ENCODE measurements at places on chromosomes 7 and 10.

DNA sequence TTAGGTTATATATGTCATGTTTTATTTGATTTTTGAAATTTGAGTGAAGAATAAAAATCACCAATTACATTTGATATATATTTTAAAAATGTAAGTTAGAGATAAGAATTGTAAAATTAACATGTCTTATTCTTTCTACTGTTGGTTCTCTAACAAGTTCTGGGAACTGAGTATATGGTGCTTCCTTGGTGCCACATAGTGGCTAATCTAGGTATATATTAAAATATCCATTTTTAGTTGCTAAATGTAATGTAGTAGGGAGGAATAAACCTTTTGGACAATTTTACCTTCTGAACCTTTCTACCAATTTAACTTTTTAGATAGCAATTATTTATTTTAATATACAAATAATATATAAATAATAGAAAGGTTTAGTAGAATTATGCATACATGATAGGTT lies 17.5 kb downstream of the CFAP69 start:
- peak; percentile 58 for DNase-seq

DNA sequence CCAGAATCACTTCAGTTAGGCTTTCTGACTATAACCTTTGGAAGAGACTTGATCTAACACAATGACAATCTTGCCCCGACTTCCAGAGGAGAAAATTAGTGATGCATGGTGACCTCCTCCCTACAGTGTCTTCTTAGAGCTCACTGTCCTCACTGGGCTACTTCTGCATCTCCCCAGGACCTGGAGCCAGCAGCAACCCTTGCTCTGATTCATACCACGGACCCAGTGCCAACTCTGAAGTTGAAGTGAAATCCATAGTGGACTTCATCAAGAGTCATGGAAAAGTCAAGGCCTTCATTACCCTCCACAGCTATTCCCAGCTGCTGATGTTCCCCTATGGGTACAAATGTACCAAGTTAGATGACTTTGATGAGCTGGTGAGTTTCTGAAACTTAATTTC lies 12.6 kb downstream of the CPA2 start:
- no peak for DNase-seq

DNA sequence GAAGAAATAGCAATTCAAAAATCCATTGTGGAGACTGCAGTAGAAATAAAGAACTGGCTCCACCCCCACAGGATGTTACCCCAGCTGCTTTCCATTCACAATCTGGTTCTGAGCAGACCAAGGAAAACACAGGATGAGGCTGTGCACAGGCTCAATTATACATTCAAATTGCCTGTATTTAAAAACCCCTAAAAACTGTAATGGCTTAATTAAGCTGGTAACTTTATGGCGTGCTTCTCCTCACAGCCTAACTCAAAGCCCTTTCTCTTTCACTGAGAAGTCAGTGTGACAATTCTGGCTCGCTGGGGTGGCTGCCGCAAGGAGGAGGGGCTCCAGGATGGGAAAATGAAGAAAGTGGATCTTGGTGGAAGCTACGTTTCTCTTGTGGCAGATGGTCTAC lies 1191.1 kb downstream of the SORCS1 start:
- DNase-seq = no peak

GRCh38 chr7:27199849-27200760 lies at the start of gene HOXA13:
Gene HOXA13, minus strand, starts transcription at chr7:27200091. Its CDS starts 14 bp downstream, at chr7:27200077.
- DNase-seq = peak; percentile 75

DNA sequence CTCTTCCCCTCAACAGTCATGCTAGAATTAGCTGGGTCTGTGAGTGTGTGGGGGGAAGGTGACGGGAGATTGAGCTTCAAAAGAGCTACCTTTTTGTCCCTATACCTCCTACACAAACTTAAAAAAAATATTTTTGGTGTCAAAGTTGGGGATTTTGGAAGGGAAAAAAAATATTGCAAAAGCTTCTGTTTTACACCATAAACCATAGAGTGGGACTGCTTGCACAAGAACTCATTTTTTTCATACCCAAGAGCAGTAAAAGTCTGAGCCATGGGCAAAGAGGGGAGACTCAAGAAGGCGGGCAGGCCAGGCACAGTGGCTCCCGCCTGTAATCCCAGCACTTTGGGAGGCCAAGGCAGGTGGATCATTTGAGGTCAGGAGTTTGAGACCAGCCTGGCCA lies 9.4 kb upstream of the ZDHHC4 start:
- DNase-seq = no peak

- peak; percentile 71 for DNase-seq
Observed at GRCh38 chr7:29612596-29612995, 49.0 kb downstream of the PRR15 start.

DNA sequence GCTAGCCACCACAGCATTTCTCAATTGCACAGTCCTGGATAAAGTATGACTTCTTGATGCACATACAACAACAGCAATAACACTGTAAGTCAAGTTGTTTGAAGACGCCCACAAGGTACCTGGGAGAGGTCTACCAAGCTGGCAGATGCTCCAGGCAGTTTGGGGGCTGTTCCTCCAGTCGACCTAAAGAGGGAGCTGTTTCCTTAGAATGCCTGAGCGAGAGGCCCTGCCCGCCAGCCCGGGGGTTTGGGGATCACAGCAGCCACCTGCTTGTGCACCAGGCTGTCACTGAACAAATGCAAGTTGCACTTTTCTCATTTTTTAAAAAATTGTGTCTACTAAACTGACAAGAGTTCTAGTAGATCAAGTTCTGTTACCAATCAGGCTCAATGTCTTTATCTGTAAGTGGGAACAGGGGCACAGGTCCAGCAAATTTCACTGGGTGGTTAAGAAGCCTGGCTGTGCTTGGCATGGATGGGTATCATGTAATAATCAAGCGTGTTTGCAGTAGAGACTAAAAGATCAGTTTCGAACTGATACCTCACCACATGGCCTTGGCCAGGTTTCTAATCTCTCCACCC lies 193.8 kb upstream of the ADO start:
- peak; percentile 57 for DNase-seq

DNA sequence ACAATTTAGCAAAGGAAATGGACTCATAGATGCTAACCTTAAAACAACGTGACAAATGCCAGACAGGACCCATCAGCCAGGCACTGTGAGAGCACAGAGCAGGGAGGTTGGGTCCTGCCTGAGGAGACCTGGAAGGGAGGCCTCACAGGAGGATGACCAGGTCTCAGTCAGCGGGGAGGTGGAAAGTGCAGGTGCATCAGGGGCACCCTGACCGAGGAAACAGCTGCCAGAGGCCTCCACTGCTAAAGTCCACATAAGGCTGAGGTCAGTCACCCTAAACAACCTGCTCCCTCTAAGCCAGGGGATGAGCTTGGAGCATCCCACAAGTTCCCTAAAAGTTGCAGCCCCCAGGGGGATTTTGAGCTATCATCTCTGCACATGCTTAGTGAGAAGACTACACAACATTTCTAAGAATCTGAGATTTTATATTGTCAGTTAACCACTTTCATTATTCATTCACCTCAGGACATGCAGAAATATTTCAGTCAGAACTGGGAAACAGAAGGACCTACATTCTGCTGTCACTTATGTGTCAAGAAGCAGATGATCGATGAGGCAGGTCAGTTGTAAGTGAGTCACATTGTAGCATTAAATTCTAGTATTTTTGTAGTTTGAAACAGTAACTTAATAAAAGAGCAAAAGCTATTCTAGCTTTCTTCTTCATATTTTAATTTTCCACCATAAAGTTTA lies 157.6 kb upstream of the LANCL2 start:
- DNase-seq = no peak

- DNase-seq = no peak
Observed at GRCh38 chr7:128035712-128036111, 4.5 kb upstream of the LRRC4 start.

GRCh38 chr10:98525969-98526368 lies 79.2 kb upstream of the HPS1 start:
- no peak for DNase-seq

DNA sequence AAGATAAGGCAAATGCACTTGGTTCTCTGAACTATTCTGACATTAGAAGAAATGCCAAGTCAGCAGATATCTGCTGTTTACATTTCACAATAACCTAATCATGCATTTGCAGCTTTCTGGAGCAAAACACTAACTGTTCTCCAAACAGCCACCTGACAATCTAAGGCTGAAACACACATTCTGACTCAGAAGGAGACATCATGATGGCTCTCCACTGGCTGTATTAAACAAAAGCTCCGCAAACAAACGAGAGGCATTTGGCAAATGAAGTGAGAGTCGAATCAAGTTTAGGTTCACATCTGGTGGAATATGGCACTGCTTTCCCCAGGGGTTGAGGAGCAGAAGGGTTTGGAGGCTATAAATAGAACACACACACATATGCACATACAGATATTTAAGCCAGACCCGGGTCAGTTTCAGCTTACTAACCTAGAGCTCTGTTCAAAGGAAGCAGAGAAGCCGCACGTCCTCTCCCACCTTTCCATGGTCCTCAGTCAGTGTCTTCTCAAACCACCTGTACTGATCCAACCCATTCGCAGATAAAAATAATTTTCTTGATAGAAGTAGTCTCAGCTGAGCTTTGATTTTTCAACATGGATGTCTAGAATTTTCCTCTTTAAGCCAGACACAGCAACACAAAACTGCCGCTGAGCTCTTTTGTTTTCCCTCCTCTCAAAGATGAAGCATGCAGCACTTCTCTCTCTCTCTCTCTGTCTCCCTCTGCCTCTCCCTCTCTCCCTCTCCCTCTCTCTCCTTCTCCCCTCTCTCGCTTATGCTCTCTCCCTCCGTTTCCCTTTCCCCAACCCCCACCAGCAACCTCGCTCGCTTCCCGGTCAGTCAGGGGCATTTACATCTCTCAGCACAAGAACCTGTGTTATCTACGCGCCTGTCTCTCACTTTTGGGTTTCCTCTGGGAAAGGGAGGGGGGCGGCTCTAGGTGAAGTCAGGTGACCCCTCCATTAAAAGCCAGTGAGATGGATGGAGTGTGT lies 682.8 kb downstream of the MAGI2 start:
- DNase-seq = no peak

GRCh38 chr10:71397296-71398212 lies 834 bp downstream of the CDH23 start:
- no peak for DNase-seq

- peak; percentile 39 for DNase-seq
Observed at GRCh38 chr10:118471863-118472262, 123.6 kb downstream of the PRLHR start.

DNA sequence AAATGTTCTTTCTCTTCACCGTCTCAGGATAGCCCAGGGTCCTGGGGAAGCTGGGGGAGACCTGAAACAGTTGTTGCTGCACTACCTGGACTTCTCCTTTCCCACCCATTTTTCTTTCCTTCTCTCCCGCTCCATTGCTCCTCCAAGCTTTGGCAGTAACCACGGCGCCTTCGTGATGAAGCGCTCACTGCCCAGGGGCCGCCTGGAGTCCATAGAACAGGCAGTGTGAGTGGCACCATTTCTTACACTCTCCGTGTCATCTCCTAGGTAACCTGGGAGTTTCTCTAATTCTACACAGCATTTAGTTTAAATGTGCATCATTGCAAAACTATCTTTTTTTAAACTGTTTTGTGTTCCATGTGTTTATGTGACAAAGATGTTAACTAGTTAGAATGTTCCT lies 40.3 kb upstream of the BHLHA15 start:
- no peak for DNase-seq

GRCh38 chr7:100053215-100053614 lies 3.6 kb downstream of the ZSCAN21 start:
- peak; percentile 65 for DNase-seq

GRCh38 chr10:104521901-104522694 lies 119.0 kb upstream of the SORCS3 start:
- peak; percentile 21 for DNase-seq

DNA sequence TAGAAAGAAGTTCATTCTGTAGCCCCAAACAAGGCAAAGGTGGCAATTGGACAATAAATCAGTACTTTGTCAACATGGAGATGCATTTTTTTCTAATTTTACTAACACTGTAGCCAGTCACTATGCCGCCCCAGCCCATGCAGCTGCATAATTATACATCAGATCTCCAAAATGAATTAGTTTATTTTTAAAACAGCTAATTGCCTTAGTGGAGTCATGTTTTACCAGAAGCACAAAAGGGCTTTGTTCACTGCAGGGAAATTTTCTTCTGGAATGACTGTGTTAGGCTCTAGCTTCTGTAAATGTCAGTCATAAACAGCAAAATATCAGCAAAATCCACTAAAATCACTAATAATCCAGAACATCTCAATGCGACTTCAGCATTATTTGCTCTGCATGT lies 20.1 kb upstream of the HDAC9 start:
- no peak for DNase-seq

- DNase-seq = peak; percentile 28
Observed at GRCh38 chr7:36216063-36216684, 63.1 kb downstream of the EEPD1 start.

DNA sequence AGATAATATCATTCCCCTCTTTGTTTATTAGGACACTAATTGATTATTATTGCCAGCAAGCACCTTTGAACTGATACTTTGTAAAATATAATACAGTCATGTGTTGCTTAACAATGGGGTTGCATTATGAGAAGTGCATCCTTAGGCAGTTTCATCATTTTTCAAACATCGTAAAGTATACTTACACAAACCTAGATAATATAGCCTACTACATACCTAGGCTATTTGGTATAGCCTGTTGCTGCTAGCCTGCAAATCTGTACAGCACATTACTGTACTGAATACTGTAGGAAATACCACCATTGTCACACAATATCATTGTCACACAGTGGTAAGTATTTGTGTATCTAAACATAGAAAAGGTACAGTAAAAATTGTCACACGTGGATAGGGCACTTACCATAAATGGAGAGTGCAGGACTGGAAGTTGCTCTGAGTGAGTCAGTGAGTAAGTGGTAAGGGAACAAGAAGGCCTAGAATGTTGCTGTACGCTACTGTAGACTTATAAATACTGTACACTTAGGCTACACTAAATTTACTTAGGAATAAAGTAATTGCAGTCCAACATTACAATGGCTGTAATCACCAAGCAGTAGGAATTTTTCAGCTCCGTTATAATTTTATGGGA lies 70.7 kb downstream of the LCOR start:
- DNase-seq = no peak

- no peak for DNase-seq
Observed at GRCh38 chr7:15457990-15458955, 103.5 kb downstream of the AGMO start.

GRCh38 chr10:91865562-91866081 lies 43.7 kb downstream of the FGFBP3 start:
- DNase-seq = no peak

GRCh38 chr7:106041140-106041717 lies 70.9 kb downstream of the SYPL1 start:
- peak; percentile 62 for DNase-seq

- DNase-seq = peak; percentile 82
Observed at GRCh38 chr10:103661198-103661950, 167.9 kb downstream of the NEURL1 start.

DNA sequence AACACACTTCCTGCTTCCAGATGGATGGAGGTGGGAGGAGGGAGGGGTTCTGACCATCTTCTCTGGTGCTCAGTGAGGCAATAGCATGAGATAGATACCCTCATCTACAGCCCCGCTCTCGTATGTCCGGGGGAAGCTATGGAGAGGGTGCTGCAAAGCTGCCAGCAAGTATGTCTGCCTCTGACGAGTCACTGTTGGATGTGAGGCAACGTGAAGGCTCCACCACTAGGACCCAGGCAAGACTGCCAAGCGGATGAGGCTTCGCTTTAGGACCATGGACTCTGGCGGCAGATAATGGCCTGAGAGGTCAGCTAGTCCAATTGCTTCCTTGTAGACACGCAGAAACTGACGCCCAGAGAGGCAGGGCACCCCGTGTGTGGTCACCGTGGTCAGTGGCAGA lies 601.6 kb downstream of the PTPRN2 start:
- no peak for DNase-seq

GRCh38 chr10:32051926-32052325 lies 4.3 kb downstream of the KIF5B start:
- DNase-seq = no peak

Measured in M059J (cell line).